ENCODE measurements at places on chromosomes 5 and 9. TPM values are rescaled to one million over a fixed set of nuclear protein-coding genes. Genes with fewer than 3 reads are reported as not detected.

The LCN12 gene
- 0.82 TPM for total RNA-seq

The CDH10 gene
- total RNA-seq = 2.5 TPM

The ENTREP1 gene
- 16.3 TPM for total RNA-seq

The CHSY3 gene
- total RNA-seq = 7.6 TPM

The NFIB gene
- total RNA-seq = 161 TPM

The NMUR2 gene
- total RNA-seq = not detected

The CCDC192 gene
- total RNA-seq = 0.31 TPM

The STPG3 gene
- total RNA-seq = not detected

The CAVIN4 gene
- 392 TPM for total RNA-seq

The IPO11 gene
- total RNA-seq = 38.9 TPM

The NR4A3 gene
- total RNA-seq = 4.7 TPM

The PAEP gene
- total RNA-seq = not detected

The SIT1 gene
- not detected for total RNA-seq

The WNK2 gene
- 31.2 TPM for total RNA-seq

The CDHR2 gene
- not detected for total RNA-seq

The PDE8B gene
- 8.9 TPM for total RNA-seq

The TSSK1B gene
- not detected for total RNA-seq

The IL13 gene
- not detected for total RNA-seq

The GPX8 gene
- 61.1 TPM for total RNA-seq

The IL17B gene
- 56.1 TPM for total RNA-seq

The SLC4A9 gene
- 1.6 TPM for total RNA-seq

The CER1 gene
- not detected for total RNA-seq

The SPATA31D4 gene
- not detected for total RNA-seq

The ARAP3 gene
- 10.9 TPM for total RNA-seq
